ENCODE measurements at places on chromosomes 1 and 21.

- DNase-seq, result no peak
These were observed 42.7 kb downstream of the ITSN1 start for GRCh38 chr21:33684923-33685560.

- DNase-seq, result no peak
These were observed 16.3 kb upstream of the IFNLR1 start for GRCh38 chr1:24203404-24203803.

DNA sequence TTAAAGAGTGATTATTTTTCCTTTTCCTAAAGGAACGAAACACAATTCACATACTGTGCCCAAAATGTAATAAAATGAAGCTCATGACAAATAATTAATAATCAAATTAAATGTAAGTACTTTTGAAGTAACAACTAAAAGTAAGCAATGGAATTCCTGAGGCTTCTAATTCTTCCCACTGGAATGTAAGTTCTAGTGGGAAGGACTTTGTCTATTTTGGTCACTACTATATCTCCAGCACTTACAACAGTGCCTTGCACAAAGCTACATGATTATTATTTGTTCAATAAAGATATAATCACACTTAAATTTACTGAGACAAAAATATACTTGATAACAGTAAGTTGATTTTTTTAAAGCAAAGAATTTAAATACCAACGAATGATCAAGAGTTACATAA lies 128.8 kb downstream of the COQ8A start:
- DNase-seq, result no peak

GRCh38 chr1:87673748-87674147 lies 345.1 kb downstream of the LMO4 start:
- DNase-seq, result no peak

DNA sequence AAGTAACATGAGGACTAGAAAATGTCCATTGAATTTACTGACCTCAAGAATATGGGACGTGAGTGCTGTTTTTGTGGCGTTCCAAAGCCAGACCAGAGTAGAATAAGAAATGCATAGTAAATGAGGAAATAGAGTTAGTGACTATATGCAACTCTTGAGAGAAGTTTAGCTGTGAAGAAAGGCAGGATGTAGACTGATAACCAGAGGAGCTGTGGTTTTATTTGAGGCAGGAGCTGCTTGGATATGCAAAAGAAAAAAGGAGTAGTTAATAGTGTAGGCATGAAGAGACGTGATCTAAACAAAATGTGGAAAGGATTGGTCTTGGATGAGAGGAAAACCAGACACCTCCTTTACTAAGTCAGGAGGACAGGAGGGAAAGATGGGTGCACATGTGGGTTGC lies 28.2 kb downstream of the DNAH14 start:
- no peak for DNase-seq

All from activated CD8-positive, alpha-beta memory T cell treated with anti-CD3 and anti-CD28 coated beads for 1 hour (primary cell).